ENCODE measurements at places on chromosomes 6 and 20.

- peak; percentile 90 for DNase-seq
These were observed 62.2 kb upstream of the CLDN20 start for GRCh38 chr6:155201461-155202226.

GRCh38 chr6:168116438-168116974, 37.5 kb upstream of the FRMD1 start:
- DNase-seq, result no peak

- no peak for DNase-seq
These were observed 240.5 kb downstream of the FARS2 start for GRCh38 chr6:5501837-5502236.

DNA sequence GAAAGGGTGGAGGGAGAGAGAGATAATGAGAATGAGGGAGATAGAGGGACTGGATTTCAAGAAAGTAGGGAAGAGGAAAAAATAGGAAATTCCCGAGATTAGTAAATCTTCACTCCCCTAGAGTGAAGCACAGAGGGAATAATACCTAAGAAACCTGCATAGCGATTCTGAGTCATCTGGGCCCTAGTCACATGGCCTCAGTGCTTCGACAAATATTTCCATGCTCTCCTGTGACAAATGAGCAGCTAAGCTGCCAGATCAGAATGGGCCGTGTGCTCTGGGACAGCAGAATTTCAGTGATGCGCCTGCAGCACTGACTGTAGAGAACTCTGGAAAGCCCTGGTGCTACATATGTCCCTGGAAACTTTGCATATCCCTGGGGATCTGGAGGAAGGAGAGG, 48.6 kb upstream of the GRIK2 start:
- no peak for DNase-seq

DNA sequence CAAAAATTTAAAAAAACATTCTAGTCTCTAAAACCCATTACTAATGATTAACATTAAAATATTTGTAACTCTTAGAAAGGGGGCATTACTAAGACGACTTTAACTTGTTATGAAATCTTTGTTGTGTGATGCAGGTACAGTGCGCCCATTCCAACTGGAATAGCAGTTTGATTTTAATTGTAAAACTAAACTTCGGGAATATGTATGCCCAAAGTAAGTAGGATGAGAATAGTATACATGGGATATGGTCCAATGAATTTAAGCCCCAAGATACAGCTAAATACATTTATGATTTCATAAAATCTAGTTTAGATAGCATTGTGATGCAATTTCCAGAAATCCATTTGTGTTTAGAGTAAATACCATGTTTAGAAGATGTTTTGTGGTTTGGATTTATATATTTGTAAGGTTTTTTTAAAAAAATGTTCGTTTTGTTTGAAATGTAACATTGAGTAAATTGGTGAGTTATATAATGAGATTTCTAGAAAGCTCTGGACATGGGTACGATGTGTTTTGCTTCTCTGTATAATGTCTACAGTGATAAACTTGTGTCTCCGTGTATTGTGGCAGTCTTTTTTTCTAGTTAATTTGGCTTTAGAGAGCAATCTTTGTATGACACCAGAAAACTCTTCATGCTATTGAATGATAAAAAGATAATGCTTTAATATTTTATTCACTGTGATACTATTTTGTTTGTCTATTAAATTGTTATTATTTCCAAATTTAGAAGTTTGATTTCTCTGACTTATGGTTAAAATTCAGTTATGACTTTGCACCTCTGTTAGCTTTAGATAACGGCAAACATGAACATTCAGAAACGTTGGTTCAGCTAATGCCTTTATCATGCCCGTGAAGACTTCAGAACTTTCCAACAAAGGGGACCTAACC, 54.8 kb downstream of the RNF182 start:
- DNase-seq, result no peak
